ENCODE measurements at places on chromosomes 2 and 18.
A peak's percentile ranks its signal among the peaks of the same experiment; 100 is the strongest.

GRCh38 chr2:10282611-10283105, 20.0 kb upstream of the HPCAL1 start:
- DNase-seq: peak; percentile 49

DNA sequence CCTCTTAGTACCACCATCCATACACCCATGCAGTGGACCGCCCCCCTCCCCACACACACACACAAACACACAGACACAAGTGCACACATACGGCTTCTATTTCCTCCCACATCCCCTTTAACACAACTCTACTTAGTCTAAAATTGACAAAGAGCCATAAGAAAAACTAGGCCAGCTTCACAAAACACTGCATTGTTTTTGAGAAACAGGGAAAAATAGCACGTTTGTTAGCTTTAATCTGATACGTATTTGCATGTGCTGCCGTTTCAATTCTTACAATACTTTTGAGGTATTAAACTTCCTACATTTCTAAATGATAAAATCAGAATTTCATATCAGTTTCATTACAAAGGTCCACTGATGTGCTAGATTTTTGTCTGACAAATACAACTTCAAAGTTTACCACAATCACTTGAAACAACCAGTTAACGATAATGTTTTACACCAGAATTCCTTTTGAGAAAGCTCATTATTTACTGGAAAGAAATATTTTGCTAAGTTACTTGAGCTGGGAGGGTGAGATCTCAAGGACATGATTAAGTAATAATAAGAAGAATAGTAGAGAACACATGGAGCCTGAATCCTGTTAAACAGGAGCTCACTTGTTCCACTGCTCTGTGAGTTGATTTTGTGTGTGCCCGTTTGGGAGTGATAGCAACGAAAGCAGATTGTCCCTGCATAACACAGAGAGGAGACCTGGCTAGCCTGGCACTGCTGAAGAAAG, 74.5 kb downstream of the MOGAT1 start:
- DNase-seq: no peak

DNA sequence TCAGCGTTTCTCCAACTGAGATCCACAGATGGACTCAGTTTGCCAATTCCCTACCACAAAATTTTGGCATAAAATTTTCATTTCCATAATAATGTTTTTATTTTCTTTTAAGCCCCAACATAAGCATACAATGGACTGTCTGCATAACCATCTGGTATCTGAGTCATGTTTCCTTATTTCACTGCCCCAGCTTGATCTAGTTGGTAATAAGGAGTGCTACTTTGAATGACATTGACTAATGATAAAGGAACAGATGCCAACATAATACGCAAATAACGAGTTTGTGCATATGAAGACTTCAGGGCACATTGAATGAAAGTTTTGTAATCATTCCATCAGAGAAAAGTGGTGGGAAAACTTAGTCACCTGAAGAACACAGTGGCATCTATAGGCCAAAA, 8.8 kb upstream of the MBD2 start:
- no peak for DNase-seq

GRCh38 chr18:755506-755905, 43.1 kb upstream of the ENOSF1 start:
- no peak for DNase-seq

DNA sequence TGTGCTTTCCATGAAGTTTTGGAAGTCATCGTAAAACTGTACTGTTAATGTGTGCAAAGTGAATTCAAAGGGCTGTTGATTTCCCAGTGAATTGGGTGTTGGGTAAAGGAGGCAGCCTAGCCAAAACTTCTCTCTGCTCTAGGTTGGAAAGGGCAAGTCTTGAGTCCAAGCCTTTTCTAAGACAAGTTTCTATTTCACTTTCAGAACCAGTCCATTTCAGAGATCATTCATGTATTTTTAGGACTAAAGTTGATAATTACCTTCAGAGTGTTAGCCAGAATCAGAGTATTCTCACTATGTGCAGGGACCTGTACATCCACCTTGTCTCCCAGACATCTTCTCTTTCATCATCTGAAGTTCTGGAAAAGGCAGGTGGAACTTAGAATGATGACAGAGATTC, 636.1 kb upstream of the KLHL29 start:
- no peak for DNase-seq

DNA sequence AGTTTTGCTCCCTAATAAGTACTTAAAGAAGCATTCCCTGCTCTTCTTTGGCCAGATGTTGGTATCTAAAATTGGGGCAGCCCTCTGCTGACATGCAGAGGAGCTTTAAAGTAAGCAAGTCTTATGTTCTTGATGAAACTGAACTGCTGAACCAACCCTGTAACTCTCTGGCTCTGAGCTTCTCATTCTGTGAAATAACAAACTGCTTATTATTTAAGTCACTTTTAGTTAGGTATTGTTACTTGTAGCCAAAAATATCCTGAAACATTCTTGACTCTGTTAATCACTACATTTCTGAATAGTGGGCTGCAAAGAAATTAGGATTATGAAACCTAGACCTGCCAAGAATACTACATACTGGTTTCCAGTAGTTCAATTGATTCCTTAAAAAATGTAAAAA, 15.5 kb downstream of the PPP3R1 start:
- DNase-seq: no peak

DNA sequence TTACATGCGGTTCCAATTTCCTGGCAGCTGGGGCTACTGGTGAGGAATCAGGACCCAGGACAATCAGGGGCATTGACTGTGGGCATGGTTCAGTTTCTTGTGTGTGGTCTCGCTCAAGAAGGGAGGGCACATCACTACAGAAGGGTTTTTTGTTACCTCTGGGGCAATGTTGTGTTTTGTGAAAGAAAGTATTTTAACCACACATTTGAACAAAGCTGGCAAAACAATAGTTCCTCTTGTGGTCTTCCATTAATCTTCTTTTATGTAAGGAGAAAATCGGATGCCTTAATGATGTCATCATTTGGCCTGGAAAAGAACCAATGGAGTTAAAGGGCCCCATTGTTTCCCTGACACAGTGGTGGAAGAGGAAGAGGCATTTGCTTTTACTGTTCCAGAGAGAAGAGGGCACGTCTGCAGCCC, 197.4 kb downstream of the SH3BP4 start:
- DNase-seq: no peak

DNA sequence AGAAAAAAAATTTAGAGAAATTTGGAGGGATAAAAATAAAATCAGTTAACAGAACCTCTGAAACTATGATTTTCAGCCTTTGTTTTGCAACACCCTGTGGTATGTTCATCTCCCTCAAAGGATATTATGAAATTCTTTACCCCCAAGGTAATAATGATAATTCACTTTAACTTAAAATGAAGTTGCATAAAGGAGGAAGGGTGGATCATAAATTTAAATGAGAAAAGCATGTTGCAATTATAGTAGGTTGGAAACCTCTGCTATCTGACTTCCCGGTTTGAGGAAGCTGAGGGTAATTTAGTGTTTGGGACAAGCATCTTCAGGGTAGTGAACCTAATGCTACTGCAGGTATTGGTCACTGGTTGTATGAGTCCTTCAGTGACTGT, 102.9 kb downstream of the BABAM2 start:
- no peak for DNase-seq

DNA sequence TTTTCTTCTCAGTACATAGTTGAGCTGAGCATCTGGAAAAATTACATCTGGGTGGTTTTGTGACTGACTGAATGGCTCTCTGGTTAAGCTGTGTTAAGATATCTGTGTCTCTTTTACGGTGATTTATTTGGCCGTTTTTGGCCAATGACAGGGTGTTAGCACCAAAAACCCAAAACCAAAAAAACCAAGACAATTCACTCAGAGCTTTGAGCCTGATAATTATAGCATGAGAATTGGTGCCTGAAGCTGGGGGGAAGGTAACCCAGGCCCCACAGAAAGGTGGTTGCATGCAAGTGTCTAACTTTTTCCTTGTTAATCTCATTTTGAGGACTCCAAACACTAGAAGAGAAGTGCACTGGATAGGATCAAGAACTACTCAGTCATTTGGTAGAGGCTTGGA, 4.5 kb downstream of the CD28 start:
- no peak for DNase-seq

- DNase-seq: no peak
These were observed 600.2 kb downstream of the NYAP2 start for GRCh38 chr2:225999692-226000091.

- DNase-seq: no peak
These were observed 119.3 kb downstream of the PRKCE start for GRCh38 chr2:45770811-45771210.

- no peak for DNase-seq
These were observed 73.5 kb downstream of the EMX1 start for GRCh38 chr2:72990695-72991438.

GRCh38 chr18:10290638-10291235, 163.7 kb upstream of the APCDD1 start:
- DNase-seq: peak; percentile 66

GRCh38 chr2:120852200-120852815, 116.6 kb downstream of the GLI2 start:
- DNase-seq: no peak

All from suppressor macrophage (primary cell).